ENCODE measurements at places on chromosomes 7 and 10. TPM values are rescaled to one million over a fixed set of nuclear protein-coding genes. Genes with fewer than 3 reads are reported as not detected.
A peak's percentile ranks its signal among the peaks of the same experiment; 100 is the strongest.

The HDAC9 gene
- 60.0 TPM for total RNA-seq

The PPP2R2D gene
- total RNA-seq, result 35.8 TPM

The MYO1G gene
- 1.8 TPM for total RNA-seq

The ICA1 gene
- total RNA-seq, result 95.6 TPM

The PRTFDC1 gene
- total RNA-seq, result 1.2 TPM

The SDHAF3 gene
- total RNA-seq, result 3.3 TPM

The ASB15 gene
- not detected for total RNA-seq

The SNX8 gene
- 12.9 TPM for total RNA-seq

DNA sequence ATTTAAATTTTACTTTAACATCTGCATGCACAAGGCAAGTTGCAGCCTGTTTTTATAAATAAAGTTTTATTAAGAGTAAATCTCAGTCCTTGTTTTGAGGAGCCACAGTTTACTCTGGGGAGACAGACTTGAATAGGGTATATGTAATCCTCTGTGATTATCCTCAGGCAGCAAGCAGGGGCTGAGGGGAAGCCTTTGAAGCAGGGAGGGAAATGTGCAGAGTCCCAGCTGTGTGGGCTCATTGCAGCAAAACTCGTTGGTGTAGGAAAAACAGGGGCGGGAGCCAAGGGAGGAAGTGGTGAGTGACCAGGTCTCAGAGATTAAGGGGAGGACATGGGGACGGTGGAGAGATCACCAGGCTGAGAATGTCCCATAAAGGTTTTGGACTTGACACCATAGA is 34.3 kb upstream of the SMC3 start:
- DNase-seq, result no peak

DNA sequence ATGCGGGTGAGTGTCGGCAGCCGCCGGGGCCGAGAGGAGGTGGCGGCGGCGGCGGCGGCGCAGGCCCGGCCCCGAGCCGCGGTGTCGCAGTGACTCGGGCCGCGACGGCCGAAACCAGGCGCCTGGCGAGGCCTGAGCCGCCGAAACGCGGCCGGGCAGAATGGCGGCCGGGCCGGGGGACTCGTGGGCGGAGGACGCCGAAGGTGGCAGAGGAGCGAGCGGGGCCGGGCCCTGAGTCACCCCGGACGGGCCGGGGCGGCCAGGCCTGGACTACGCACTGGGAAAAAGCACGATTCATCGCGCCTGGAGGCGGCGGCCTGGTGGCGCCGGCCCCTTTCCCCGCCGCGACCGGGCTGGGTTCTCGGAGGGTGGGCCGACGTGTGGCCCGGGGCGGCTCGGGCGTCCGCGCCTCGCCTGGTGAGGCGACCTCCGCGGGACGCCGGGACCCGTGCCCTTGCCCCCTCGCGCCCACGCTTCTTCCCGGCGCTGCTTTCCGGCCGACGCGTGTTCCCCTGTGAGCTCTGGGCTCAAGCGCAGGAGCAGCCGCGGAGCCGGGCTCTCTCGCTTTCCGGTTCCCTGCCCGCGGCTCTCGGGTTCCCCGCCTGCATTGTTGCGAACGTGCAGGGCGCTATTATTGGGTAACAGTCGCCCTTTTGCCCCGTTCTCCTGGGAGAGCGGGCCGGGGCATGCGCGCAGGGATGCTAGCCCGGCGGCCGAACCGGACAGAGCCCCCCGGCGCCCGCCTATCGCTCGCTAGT is 500 bp downstream of the CUL1 start:
- DNase-seq, result peak; percentile 82

DNA sequence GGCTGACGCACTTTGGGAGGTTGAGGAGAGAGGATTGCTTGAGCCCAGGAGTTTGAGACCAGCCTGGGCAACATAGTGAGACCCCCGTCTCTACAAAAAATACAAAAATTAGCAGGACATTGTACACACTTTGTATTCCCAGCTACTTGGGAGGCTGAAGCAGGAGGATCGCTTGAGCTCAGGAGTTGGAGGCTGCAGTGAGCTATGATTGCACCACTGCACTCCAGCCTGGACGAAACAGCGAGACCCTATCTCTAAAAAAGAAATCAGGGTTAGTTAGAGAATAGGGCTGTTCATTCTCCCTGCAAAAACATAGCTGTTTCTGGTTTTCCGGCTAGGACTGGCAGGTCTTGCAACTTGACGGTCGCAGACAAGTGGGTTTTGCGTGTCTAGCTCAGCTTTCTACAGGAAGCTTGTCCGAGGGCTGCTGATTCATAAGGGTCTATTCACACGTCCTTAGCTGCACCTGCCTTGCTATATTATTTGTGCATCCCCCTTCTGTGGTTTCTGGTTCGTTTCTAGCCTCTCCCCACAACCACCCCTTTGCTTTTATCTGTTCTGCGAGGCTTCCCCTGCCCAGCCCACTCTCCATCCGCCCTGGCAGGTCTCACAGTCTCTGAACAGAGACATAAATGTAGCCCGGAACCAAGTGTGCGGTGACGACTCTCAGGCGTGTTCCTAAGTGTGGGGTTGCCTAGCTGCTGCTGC is 10.7 kb downstream of the AMZ1 start:
- no peak for DNase-seq

DNA sequence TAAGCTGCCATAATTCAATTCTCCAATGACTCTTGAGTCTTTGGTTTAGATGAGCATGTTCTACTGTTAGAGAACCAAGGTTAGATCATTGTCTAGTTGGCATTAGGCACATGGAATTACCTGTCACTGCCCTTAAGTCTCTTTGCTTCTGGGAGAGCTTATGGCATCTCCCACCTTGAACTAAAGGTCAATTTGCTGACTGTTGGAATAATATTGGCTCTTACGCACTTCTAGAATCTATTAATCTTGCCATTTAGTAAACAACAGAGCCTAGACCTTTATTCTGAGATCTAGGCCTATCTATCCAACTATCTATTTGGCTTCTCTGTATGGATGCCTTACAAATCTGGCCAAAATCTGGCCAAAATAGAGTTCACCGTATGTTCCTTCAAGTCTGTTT is 232.0 kb downstream of the STK31 start:
- no peak for DNase-seq

DNA sequence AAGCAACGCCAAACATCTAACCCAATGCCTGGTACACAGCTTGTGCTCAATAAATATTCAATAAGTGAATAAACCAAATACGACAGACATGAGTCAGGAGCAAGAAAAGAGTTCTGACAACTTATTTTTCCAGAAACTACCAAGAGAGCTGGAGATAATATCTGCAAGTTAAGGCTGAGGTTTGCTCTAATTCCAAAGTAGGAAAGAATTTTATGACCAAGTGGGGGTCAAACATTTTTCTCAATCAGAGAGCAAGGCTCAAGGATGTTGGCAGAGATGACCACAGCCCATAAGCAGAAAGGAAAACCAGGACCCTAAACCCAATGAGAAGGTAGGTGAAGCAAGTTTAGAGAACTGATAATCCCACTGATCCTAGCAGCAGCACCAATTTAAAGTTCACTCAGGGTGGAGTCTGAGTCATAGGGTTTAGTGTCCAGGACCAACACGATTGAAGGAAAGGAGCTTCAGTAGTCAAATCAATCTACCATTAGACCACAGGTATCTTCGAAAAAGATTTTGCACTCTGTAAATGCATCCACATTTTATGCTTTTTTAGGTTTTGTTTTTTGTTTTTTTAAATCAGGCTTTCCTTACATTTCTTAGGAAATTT is 49.3 kb upstream of the KCNIP2 start:
- no peak for DNase-seq

- no peak for DNase-seq
Measured at GRCh38 chr10:71999360-72000072, 35.3 kb downstream of the CHST3 start.

DNA sequence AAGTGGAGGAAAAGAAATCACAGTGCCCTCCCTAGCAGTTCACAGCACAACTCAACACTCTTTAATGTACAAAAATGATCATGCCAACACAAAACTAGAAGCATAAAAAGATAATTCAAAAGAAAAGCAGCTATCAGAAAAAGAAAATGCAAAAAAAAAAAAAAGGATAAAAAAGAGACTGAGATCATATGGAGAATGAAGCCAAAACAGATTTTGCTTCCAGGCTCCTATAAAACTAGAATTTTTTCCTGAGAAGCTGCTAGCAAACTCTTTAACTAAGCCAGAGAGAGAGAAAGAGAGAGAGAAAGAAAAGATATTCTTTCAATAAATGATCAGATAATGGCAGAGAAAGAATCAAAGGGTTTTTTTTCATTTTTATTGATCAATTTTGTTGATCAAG is 288.0 kb upstream of the ANKRD30A start:
- DNase-seq, result no peak

DNA sequence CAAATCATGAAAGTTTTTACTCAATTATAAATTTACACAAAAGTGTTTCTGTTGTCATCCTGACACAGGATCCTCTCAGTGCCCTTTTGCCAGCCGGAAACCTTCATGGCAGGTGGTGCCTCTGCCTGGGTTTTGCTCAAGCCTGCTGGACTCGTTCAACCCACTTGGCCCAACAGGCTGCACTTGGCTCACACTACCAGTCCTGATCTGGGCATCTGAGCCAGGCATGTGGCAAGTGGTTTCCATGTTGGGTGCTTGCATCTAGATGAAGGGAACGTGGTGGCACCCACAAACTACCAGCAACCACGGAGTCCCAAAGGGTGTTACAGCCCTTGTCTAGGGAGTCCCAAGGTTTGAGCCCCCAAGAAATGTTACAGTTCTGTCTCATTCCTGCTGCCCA is 162.3 kb upstream of the CSTF2T start:
- no peak for DNase-seq

- DNase-seq, result no peak
Measured at GRCh38 chr7:18363751-18364380, 131.7 kb upstream of the HDAC9 start.

DNA sequence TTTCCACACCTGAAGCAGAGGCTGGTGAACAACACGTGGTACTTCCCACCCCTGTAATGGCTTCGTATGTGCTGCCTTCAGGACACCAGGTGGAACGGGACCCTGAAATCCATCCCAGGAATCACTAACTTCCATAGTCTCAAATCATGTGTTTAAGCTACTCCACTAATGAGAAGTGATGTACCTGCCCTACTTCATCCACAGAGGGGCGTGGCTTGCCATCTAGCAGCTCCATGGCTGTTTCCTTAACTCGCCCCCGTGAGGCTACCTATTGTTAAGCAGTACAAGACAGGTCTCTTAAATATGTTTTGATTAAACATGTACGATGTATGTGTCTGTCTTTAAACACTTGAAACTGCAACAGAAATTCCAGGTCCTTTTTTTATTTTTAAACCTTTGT is 31.8 kb downstream of the ARL3 start:
- no peak for DNase-seq

- peak; percentile 9 for DNase-seq
Measured at GRCh38 chr10:31299119-31299518, 19.9 kb upstream of the ZEB1 start.

- DNase-seq, result no peak
Measured at GRCh38 chr10:19576576-19576975, 239.7 kb upstream of the PLXDC2 start.

- no peak for DNase-seq
Measured at GRCh38 chr7:132319481-132319880, 256.8 kb downstream of the PLXNA4 start.

- DNase-seq, result no peak
Measured at GRCh38 chr10:44937196-44938005, 22.2 kb upstream of the RASSF4 start.

DNA sequence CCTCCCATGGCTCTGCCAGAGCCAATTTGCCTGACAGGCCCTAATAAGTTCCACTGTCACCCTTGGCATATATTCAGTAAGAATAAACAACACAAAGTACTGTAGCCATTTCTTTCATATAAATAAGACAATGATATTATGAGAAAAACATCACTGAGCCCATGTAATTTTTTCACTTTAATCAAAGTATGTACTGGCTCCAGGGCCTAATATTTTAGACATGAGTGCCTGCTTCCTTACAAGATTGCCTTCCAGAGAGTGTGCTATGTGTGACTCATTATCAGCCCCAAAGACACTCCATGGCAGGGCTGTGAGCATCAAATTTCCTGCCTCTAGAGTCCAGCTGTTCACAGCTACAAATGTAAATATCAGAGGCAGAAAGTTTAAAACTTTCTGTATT is 297.6 kb downstream of the LHFPL3 start:
- no peak for DNase-seq

DNA sequence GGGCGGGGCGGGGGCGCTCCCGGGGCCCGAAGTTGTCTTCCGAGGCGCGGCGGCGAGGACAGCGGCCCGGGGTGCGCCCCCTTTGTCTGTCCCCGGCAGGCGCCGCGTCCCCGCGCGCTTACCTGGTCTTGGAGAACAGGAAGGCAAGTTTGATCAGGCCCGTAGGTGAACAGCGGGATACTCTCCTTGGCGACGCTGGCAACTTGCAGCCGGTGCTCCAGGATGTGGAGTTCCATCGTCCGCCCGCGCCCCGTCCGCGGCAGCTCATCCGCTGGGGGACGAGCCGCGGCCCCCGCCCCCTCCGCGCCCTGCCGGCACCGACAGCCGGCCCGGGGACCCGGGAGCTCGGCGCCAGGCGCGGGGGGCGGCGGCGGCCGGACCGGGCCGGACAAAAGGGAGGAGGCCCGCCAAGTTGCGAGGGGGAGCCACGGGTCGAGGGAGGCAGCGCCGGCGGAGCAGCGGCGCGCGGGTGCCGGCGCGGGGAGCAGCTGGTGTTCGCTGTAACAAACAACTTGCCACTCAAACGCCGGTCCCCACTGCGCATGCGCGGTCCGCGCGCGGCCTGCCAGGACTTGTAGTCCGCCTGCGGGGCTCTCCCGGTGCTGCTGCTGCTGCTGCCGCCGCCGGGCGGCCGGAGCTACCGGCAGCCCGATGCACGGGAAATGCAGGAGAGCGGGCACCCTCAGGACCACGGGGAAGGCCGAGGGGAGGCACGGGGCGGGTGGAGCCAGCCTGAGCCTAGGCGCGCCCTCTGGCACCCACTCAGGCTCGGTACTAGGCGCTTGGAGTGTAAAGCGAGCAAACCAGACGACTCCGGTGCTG is 35.6 kb upstream of the SPDYE3 start:
- DNase-seq, result peak; percentile 99

DNA sequence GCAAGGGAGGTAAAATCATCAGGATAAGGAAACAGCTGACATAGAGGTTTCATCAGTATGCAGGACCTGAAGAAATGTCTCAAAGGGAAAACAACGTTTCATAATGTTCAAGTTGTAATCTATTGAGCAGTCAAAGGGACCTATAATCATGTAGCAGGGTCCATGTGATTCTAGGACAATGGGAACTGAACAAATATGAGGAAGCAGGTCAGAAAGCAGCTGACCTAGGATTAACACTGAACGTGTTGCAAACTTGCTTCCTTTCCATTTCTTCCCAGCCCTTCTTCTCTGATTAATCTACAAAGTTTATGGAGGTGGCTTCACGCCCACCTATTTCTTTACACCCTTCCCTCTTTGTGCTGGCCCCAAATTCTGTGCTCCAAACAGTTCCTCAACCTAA is 256.9 kb upstream of the AKR1E2 start:
- no peak for DNase-seq

GRCh38 chr7:298375-298702 is 8.4 kb downstream of the FOXL3 start:
- no peak for DNase-seq

DNA sequence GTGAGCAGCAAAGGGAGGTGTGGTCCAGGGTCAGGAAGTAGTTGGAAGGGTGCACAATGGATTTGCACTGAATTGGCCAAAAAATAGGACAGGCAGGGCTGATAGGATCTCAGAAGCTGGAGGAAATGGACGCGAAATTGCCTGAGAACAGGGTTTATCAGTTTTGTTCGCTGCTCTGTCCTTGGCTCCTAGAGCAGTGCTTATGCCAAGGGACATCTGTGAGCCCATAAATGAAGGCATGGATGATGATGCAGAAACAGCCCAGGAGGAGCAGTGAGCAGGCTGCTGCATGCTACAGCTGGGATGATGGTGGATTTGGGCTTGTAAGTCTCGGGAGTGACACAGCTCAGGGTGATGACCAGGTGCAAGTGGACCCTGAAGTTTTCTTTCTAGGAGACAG is 204.7 kb downstream of the PRPF18 start:
- DNase-seq, result no peak

All from stomach (tissue), 19 donors.